ENCODE measurements at places on chromosomes 2 and 18. TPM values are rescaled to one million over a fixed set of nuclear protein-coding genes. Genes with fewer than 3 reads are reported as not detected.
A peak's percentile ranks its signal among the peaks of the same experiment; 100 is the strongest.

DNA sequence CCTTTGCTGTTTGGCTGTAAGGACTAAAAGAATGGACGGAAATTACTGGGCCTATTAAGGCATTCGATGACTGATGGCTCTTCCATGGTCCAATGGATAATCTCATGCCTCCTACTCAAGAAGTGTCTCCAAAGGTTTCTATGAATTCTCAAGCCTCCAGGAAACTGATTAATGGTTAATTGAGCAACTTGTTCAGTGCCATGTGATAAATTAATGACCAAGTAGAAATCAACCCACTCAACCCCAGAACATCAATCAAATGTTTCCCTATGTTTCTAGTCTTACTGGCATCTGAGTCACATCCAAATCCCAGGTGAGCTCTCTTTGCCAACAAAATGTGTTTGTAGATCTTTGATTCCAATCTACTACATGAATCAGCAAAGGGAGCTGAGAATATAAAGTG, 103.6 kb downstream of the NXPH2 start:
- no peak for DNase-seq

DNA sequence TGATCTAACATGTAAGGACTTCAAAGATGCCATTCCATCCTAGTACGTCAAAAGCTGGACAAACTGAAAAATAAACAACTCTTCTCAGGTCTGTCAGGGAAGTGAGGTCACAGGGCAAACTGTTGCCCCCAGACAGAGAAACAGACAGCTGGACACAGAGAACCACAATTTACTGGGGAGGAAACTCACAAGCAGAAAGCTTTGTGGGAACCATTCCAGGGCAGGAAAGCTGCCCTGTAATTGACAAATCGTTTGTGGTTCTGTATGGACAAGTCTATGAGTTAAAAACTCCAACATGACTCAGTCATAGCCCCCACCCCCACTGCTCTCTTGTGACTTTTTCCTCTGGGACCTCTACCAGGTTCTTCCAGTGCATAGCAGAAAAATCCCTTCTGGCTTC, 28.4 kb downstream of the MCEE start:
- DNase-seq: no peak

DNA sequence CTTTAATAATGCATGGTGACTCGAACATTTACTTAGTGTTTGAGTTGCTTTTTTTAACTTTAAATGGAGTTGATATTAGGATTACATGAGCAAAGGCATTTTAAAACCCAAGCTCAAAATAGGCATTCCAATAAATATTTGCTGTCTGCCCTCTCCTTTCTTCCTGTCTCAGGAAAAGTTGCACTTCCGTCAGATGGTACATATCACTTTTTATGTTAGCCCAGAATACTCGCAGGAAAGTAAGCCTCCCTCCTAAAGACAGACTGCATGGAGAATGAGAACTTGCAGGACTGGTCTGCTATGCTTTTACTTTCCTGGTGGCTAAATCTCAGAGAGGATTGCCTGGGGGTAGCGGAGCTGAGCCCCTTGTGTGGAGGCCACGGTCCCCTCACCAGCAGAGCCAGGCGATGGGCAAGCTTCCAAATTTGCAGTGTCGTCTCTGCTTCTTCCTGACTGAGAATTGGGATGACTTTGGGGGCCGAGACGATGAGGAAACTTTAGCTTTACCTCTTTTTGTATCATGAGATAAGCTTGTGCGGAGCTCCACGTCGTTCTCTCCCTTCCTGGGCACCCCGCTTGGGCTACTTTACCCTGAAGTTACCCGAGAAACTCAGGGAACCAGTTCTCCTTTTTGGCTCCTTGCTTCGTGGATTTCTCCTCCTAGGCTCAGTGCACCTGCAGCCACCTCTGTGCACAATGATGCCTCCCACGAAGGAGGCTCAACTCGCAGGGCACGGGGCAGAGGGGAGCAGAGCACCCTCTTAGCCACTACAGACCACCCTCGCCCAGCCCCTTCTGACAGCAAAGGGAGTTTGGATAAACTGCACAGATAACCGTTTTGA, 223.3 kb downstream of the SH3RF3 start:
- DNase-seq: no peak

DNA sequence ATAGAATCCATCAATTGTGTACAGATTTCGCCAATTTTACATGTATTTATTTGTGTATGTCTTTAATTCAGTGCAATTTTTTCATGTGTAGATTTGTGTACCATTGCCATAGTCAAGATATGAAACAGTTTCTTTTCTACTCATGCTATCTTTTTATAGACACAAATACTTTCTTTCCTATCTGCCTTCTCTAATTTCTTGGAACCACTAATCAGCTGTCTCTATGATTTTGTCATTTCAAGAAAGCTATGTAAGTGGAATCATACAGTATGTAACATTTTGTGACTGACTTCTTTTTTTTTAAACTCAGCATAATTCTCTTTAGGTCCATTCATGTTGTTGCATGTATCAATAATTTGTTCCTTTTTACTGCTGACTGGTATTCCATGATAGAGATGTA, 33.3 kb downstream of the KIAA1328 start:
- DNase-seq: no peak

DNA sequence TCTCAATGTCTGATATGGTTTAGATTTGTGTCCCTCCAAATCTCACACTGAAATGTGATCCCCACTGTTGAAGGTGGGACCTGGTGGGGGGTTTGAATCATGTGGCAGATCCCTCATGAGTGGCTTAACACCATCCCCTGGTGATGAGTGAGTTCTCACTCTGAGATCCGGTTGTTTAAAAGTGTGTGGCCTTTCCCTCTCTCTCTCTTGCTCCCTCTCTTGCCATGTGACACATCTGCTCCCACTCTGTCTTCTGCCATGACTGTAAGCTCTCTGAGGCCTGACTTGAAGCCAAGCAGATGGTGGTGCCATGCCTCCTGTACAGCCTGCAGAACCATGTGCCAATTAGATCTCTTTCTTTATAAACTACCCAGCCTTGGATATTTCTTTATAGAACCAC, 108.8 kb downstream of the RBMS1 start:
- DNase-seq: no peak

DNA sequence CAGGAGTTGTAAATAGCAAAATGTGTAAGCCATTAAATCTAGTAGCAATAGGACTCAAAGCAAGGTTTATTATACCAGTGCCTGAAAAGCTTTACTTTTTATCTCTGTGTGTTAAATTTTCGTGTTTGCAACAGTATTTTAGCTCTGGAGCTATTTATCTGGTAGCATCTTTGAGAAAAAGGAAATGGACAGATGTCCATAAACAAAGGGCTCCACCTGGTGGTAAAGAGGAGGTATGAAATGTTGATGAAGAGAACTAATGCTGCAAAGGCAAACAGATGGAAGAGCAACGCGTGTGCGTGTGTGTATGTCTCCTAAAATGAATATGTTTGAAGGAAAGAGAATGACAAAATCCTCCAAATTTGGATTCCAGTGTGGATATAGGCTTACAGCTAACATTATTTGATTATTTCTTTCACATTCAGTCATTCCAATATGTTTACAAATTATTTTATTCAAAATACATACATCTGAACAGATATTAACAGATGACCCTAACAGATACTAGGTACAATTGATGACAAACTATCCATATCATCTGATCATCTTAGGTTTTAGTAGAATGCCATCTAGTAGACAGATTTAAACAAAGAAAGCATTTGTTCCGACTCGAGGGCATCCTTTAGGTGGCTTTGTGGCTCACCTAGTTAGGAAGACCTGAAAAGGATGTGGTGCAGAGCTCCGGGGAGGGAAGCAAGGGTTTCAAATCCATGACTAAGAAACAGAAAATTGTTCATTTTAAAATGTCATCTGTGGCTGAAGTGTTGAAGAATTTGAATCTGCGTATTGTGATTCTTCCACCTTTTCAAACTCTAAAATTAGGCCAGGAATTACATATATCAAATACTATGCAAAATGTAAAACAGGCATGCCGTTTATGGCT, 383.3 kb downstream of the MTX2 start:
- no peak for DNase-seq

DNA sequence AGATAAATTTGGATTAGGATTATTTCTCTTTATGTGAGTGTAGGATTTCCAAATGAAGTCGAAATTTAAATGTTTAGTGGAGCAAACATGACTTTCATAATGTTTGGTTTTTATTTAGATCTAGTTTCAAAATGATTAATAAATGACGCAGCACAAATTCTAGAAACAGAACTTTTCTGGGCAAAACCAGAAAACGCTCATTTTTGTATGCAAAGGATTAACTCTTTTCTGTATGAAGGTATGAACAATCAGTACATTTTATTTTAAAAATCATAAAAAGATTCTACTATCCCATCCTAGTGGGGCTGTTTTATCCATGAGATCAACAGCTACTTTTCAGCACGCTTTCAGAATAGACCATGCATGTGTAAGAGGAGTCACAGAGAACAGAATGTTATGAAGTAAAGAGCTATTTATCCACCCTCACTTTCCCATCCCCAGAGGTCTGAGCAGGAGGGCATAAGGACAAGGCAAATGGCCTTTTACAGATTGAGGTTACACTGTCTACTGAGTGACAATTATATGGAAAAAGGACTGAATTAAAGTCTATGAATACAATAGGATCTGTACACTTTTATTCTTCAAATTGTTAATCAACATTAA, 270.8 kb downstream of the ZEB2 start:
- no peak for DNase-seq

DNA sequence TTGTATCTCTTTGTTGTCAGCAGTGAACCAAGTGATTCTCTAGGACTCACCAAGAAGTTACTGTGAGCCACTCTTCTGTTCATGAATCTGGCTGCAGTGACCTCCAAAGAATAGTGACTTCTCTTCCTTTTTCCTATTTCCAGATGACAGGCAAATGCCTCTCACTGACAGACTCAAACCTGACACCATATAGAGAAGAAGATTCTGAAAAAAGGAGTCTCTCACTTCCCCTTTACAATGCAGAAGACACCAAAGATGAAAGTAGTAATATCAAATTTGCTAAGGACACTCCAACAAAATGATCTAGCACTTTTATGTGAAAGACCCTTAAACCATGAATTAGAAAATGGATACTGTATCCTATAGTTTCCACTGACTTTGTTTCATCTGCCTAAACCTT, 44.4 kb upstream of the SETBP1 start:
- no peak for DNase-seq

- DNase-seq: no peak
Measured at GRCh38 chr18:59062643-59063006, 77.1 kb upstream of the SEC11C start.

DNA sequence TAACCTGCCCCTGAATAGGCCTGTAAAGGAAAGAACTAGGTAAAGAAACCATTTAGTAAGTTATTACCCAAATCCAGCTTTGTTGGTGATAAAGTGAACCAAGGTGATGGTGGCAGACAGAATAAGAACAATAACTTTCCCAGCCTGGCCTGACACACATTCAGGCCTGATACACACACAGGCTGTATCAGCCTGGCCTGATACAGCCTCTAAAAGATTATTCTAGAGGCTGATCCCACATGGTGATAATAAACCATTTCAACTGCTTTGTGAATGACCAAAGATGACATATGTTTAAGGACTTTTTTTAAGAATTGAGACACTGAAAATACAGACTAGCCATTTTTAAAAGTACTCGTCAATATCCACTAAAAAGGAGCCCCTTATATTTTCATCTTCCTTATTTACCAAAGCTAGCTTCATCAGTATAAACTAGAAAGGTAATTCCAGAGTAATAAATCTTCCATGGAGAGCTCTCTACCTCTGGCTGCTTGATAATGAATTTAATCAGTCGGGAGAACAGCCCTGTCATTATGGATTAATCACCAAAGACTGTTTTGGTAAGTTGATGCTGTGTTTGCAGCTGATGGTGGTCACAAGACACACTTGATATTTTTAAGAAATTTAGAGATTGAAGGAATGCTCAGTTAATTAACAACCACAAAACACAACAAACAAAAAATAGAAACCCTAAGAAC, 77.2 kb downstream of the SLC8A1 start:
- no peak for DNase-seq

GRCh38 chr2:233142355-233142897, 82.3 kb downstream of the INPP5D start:
- DNase-seq: no peak

DNA sequence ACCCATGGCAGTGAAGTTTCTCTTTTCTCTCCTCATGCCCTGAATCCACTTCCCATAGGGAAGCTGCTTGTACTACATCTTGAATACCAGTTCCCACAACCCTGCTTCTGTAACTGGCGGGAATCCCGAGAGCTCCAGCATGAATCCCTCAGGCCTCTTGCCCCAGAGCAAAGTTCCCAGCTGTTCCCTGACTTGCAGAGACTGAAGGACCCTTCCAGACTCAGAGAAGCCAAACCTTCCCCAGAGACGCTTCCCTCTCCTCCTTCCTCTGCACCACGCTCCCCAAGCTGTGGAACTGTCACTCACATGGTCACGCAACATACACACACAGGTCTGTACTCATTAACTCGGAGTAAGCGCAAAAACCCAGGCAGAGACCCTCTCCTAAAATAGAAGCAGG, 26.4 kb downstream of the TRAPPC12 start:
- DNase-seq: peak; percentile 21

- no peak for DNase-seq
Measured at GRCh38 chr2:163951312-163951711, 215.5 kb upstream of the FIGN start.

DNA sequence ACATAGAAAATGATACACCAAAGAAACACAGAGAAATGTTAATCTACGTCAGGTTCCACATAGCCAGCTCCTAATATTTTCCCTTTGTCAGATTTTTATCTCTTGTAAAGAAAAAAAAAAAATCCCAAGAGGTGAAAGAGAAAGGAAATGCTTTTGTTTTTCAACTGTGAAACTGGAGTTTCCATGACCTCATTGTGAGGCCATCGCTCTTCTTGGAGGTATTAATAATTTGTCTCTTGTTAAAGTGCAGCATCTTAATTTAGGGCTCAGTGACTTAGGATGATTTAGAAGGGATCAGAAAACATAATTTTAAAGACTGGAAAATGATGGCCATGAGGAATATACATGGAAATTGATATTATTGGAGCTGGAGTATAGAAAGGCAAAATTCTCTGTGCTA, 21.7 kb downstream of the ARHGAP28 start:
- DNase-seq: no peak

DNA sequence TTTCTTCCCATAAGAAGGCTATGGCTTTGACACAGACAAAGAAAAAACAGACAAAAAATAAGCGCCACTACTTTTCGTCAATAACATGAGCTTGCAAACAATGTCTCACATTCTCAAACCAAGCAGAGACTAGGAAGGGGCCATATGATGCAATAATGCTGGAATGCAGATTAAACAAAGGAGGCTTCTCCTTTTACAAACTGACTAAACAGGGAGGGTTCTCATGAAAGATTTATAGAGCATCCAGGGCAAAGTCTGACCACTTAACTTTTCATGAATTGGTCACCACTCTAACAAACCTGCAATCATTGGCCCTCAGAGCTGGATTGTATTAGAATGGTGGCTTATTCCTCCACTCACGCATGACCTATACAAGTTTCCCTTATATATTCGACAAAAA, 663.3 kb upstream of the CHAC2 start:
- peak; percentile 26 for DNase-seq

- no peak for DNase-seq
Measured at GRCh38 chr2:218261423-218262236, 815 bp downstream of the GPBAR1 start.

CCBE1 gene
- 31.5 TPM for polyA plus RNA-seq

SCYGR4 gene
- polyA plus RNA-seq: not detected

SLC11A1 gene
- polyA plus RNA-seq: 0.58 TPM

SEPTIN2 gene
- 675 TPM for polyA plus RNA-seq

IL36RN gene
- polyA plus RNA-seq: 0.07 TPM

TIGD1 gene
- polyA plus RNA-seq: 14.2 TPM

SH3RF3 gene
- polyA plus RNA-seq: 4.0 TPM

HOXD4 gene
- 60.4 TPM for polyA plus RNA-seq

UGT1A3 gene
- polyA plus RNA-seq: not detected
